Stimulated activated CD4-positive, alpha-beta T cell treated with anti-CD3 and anti-CD28 coated beads, Interleukin-1b, Interleukin-23, amount 100 ng/mL, for 48 hours (primary cell): ENCODE measurements at places on chromosomes 6 and 20.

DNA sequence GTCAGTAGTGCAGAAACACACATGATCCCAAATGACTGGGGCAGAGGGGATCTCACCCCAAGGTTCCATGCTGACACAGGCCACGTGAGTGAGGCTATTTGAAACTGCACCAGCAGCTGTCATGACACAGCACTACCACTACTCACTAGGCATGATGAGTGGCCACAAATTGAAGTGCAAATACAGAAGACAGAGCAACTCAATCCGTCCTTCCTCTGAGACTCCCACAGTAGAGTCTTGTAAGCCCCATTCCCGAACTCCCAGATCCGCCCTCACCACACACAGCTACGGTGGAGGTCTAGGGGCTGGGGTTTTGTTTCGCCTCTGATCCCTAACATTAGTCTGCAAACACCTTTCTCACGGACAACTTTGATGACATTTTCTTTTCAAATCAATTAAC lies 113.3 kb upstream of the NUP153 start:
- DNase-seq = no peak

- DNase-seq = no peak
Observed at GRCh38 chr20:48158014-48158413, 372.7 kb upstream of the SULF2 start.

GRCh38 chr6:27812078-27812804 lies 100.0 kb downstream of the OR2B2 start:
- DNase-seq = no peak

GRCh38 chr20:64228751-64229506 lies 26.6 kb upstream of the PCMTD2 start:
- DNase-seq = no peak

- DNase-seq = no peak
Observed at GRCh38 chr6:159594750-159595117, 98.3 kb downstream of the SOD2 start.

DNA sequence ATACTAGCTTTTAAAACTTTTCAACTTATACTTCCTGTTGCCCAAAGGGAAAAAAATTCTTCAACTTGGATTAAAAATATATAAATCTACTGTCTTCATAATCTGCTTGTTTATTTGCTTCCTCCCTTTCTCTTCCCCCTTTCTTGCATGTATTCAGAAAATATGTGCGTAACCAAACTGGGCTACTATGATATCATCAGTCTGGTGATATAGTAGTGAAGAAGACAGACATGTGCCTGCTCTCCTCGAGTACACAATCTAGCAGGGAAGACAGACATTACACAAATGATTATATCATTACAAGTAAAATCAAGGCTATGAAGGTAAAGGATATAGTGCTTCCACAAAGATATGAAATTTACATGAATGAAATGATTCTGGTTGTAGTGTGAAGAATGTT lies 31.0 kb downstream of the IBTK start:
- DNase-seq = no peak

GRCh38 chr20:49490689-49491088 lies 8.2 kb upstream of the KCNB1 start:
- DNase-seq = no peak

DNA sequence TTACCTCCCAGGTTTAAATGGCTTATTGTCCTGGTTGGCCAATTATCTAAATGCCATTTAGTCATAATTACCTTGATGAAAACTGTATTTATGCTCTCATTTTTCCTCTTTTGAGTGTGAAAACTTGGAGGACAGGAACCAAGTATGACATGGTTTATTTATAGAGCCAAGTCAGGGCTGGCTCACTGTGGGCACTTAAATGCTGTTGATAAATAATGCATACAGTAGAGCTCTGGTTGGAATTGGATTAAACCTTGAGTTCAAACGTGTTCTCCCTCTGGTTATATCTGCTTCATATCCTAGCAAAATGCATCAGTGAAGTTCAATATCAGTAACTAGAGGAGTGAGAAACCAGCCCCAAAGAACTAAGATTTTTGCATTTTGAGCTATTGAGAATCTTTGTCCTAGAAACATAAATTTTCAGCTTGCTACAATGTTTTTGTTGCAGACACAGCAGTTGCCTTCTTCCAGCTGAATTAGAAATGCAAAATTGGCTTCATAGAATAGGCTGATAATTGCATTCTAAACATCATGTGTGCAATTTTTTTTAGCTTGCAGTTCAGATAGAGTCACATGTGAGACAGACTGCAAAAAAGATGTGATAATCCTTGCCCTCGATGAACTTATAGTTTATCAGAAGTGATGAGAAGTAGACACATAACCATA lies 255.8 kb downstream of the BTBD3 start:
- no peak for DNase-seq

GRCh38 chr20:23018432-23018831 lies 16.7 kb upstream of the SSTR4 start:
- no peak for DNase-seq

DNA sequence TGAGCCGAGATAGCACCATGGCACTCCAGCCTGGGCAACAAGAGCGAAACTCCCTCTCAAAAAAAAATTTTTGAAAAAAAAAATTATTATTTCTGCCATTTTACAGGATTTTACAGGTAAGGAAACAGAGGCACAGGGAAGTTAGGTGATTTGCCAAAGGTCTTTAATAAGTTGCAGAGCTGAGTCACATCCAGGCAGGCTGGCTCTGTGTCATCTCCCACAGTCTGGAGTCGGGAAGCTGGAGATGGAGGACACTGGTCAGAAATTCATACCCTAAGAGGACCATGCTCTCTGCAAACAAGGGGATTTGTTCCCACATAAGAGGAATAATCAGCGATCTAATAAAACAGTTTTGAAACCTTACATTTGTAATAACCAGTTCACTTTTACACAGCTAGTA lies 24.1 kb downstream of the HECA start:
- DNase-seq = no peak

- no peak for DNase-seq
Observed at GRCh38 chr6:27617046-27617687, 144.3 kb upstream of the ZNF184 start.

GRCh38 chr20:50218987-50219435 lies 28.4 kb downstream of the CEBPB start:
- no peak for DNase-seq

DNA sequence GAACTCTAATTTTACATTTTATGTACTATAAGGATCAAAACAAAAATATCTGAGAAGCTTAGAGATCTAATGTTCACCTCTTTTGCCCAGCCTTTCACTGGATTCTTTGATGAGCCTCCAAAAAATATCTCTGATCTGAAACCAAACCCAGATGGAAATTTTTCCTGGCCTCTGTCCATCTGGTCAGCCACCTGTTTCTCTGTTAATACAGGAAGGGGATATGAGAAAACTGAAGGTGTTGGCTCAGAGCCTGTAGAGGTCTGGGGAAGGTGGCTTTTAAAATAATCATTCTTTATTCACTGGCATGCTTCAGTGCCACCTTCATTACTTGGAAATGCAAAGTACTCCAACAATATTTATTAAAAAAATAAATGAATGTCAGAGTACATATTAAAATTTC lies 8.5 kb upstream of the MCM3 start:
- DNase-seq = no peak

GRCh38 chr20:14189794-14190402 lies 147.5 kb downstream of the FLRT3 start:
- DNase-seq = no peak

- no peak for DNase-seq
Observed at GRCh38 chr20:22382742-22383141, 201.6 kb downstream of the FOXA2 start.

DNA sequence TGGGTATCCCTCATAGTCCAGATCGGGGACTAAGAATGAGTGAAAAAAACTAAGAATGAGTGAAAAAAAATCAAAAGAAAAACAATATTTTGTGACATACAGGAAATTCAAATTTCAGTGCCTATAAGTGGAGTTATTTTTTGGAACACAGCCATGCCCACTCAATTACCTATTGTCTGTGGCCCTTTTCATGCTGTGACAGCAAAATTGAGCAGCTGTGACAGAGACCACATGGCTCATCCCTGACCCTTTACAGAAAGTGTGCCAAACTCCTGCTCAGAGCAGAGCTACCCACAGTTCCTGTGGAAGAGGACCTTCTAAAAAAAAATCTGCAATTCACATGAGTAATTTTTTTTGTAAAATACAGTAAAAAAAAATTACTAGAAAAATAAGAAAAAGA lies 1.4 kb downstream of the NCR2 start:
- DNase-seq = no peak

GRCh38 chr6:111709615-111710398 lies 104.1 kb upstream of the TRAF3IP2 start:
- peak; percentile 53 for DNase-seq

- DNase-seq = no peak
Observed at GRCh38 chr20:49388744-49389143, 93.7 kb downstream of the KCNB1 start.

DNA sequence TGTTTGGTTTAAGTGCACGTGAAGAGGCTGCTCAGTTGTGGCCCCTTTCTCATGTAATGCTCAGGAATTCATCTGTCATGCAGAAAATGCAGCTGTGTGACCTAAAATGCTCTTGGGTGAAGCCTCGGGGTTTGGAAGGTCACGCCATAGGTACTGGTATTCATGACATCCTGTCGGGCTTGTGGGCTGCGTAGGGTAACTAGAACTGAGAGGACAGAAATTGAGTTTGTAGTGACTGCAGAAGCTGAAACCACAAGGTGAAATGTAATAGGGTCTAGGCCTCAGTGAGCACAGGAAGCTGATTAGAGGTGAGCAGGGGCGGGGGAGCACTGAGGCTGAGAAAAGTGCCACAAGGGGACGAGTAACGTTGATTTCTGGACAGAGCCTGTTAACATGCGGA lies 128.8 kb downstream of the SOBP start:
- DNase-seq = peak; percentile 40

DNA sequence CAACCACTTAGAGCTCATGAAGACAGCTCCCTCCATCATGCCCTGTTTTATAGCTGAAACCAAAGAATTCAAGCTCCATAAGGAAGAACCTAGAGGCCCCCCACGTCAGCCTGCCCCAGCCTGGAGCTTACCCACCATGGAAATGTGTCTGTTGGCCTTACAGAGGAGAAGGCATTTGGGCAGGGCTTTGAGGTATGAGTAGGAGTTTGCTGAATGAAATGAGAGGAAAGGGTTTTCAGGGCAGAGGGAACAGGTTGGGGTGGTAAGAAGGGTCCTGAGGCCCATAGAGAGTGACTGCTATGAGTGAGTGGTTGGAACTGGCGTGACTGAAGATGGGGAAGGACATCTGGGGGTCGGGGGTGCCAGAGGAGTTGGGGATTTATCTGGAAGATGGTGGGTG lies 12.7 kb upstream of the GATA5 start:
- no peak for DNase-seq

DNA sequence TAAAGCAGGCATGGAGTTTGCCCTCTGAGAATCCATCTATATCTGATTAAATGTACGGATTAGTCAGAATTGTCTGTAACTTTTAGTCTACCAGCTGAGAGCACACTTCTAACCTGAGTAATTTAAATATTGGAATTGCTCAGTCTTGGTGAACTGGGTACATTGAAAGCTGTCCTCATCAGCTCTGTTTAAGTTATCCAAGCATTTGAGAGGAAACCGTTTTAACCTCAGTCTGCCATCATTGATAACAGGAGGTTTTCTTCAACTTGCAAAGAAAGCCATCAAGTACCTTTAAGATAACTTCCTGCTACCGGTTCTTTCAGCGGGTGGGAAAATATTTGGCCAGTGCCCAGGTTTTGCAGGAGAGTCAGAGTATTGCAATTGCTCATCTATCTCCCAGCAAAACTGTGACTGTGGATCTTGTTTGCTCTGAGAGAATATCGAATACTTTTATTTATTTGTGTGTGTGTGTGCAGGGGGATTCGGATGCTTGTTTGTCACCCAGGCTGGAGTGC lies 31.1 kb upstream of the F13A1 start:
- no peak for DNase-seq

GRCh38 chr20:43914311-43915210 lies at the start of gene TOX2:
Gene TOX2 (plus strand): TSS chr20:43914852. CDS start chr20:43914892, 40 bp downstream.
- no peak for DNase-seq

GRCh38 chr6:116101302-116101718 lies 657 bp downstream of the NT5DC1 start:
- DNase-seq = no peak

GRCh38 chr20:63284083-63284440 lies 8.9 kb upstream of the COL20A1 start:
- no peak for DNase-seq

- peak; percentile 30 for DNase-seq
Observed at GRCh38 chr6:31582230-31582643, at the start of gene LTB. Gene LTB (minus strand): TSS chr6:31582424. CDS start chr6:31582417, 7 bp downstream.

GRCh38 chr20:39164642-39165041 lies 202.5 kb downstream of the DHX35 start:
- DNase-seq = no peak

GRCh38 chr20:9149796-9150195 lies 80.9 kb downstream of the PLCB4 start:
- no peak for DNase-seq

GRCh38 chr6:84019842-84020211 lies 13.7 kb upstream of the MRAP2 start:
- DNase-seq = no peak

GRCh38 chr6:69368613-69369012 lies 428.2 kb downstream of the LMBRD1 start:
- DNase-seq = no peak

- no peak for DNase-seq
Observed at GRCh38 chr6:43297644-43298564, at the start of gene SLC22A7. Gene SLC22A7 (plus strand): TSS chr6:43298260. CDS start chr6:43298359, 99 bp downstream.

DNA sequence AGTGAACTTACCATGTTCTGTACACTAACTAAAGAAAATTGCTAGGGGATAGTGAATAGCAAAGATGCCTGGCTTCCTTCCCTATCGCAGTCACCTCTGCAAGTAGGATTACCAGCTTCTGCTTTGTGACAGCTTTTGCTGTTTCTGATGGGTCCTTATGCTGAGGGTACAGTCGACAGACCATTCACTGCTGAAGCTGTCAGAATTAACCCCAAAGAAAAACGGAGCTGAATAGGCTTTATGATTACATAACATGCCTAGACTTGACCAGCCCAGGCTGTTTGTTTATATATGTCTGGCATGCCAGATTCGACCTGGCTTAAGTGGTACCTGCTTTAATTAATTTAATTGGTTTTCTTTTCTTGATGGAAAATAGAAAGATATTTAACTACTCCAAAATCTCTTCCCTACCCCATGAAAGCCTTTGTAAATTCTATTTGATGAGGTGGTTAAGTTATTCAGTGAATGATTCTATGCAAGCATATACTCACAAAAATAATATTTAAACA lies 21.7 kb upstream of the PRELID3B start:
- DNase-seq = no peak

- no peak for DNase-seq
Observed at GRCh38 chr6:157956171-157956730, 25.4 kb upstream of the SYNJ2 start.

GRCh38 chr20:25310268-25310920 lies 62.5 kb downstream of the PYGB start:
- DNase-seq = peak; percentile 67

- DNase-seq = no peak
Observed at GRCh38 chr6:158249340-158249836, 62.9 kb upstream of the TULP4 start.

DNA sequence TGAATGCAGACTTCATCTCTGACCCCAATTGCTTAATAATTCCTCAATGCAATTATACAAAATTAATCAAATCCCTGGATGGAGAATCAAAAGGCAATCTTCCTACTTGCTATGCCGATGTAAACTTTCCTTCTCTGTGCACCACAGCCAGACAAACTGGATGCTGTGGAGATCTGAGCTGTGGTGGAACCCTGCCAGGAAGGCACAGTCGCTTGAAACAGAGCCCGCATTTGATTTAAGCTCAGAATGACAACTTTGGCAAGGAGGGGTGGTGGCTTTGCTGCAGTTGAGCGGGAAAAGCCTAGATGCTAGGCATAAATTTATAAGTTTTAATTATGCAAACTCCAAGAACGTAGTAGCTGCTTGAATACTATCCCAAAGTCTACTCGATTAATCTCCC lies 190.8 kb downstream of the MTFR2 start:
- DNase-seq = no peak
